ENCODE measurements at places on chromosomes 5 and 9. TPM values are rescaled to one million over a fixed set of nuclear protein-coding genes. Genes with fewer than 3 reads are reported as not detected.

- no peak for DNase-seq
Measured at GRCh38 chr5:143011585-143011984, 241.4 kb downstream of the ARHGAP26 start.

- no peak for DNase-seq
Measured at GRCh38 chr9:116342941-116343340, 189.3 kb downstream of the PAPPA start.

Gene CTNNAL1
- 51.2 TPM for total RNA-seq

DNA sequence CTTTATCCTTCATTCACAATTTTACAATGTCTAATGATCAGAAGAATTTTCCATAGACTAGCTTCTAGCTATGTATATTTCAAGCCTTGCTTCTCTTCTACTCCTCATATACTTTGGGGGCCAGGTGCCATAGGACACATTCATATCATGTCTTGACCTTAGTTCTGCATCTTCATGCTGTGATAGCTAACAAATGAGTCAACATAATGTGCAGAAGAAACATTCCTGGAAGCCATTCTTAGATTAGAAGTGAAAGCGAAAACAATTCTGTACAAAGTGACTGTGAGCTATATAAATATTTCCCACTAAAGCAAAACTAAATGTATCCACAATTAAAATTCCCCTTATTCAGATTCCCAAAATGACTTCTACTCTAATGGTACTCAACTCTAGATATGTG is 320.2 kb upstream of the NREP start:
- no peak for DNase-seq

Data from tongue (tissue), 3 donors.